ENCODE measurements at places on chromosomes 6 and 20. TPM values are rescaled to one million over a fixed set of nuclear protein-coding genes. Genes with fewer than 3 reads are reported as not detected.

The PKIB gene
- 2.8 TPM for total RNA-seq

The SHLD1 gene
- total RNA-seq: 4.5 TPM

GRCh38 chr6:167238694-167239467, 52.2 kb upstream of the UNC93A start:
- DNase-seq: no peak

DNA sequence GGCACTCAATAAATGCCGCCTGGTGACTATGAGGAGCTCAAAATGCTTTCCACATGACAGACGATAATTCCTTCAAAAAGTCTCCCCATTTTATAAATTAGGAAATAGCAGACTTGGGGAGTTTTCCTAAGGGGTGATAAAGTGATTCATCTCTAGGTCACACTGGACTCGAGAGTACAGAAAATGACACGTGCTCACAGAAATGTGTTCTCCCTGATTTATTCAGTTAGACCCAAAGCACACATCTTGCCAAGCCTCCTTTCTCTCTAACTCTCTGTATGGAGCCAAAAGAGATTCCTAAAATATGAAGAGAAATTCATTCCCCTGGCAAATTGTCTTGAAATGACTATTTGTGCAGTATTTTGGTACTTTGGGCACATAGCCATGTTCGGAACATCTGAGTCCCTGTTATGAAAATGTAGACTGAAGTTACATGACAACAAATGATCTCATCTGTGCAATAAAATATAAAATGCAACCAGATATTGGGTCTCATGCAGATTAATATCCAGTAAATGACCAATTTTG, 381.1 kb downstream of the TFAP2B start:
- peak; percentile 3 for DNase-seq

GRCh38 chr6:49110916-49111315, 352.1 kb downstream of the MMUT start:
- no peak for DNase-seq

GRCh38 chr20:44478206-44478605, 2.5 kb downstream of the TTPAL start:
- no peak for DNase-seq

- DNase-seq: peak; percentile 81
Observed at GRCh38 chr20:47789764-47790579, 4.7 kb upstream of the SULF2 start.

The COL12A1 gene
- total RNA-seq: 11.3 TPM

The ADGRB3 gene
- not detected for total RNA-seq

The TMEM151B gene
- not detected for total RNA-seq

The BHLHE23 gene
- not detected for total RNA-seq

DNA sequence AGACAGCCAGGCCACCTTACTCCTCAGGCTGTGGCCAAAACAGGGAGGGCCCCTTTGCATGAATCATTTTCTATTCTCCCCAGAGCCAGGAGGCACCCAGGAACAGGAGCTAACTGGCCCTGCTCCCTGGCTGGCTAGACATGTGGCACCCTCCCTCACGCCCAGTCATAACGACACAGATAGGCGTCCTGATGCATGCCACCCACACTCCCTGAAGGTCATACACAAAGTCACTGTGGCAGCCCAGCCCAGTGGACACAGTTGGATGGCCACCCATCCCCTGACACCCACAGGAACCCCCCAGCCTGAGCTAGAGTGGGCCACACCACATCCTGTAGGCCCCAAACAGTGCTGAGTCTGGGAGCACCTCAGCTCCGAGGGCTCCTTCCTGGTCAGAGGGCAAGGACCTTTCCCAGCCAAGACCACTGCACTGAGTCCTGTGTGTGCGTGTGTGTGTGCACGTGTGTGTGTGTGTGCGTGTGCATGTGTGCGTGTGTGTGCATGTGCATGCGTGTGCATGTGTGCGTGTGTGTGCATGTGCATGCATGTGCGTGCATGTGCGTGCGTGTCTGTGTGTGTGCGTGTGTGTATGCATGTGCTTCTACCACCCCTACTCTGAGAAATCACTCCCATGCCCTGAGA, 21.6 kb downstream of the TFEB start:
- peak; percentile 80 for DNase-seq

The GRM1 gene
- total RNA-seq: not detected

The TNXB gene
- total RNA-seq: 2.4 TPM

DNA sequence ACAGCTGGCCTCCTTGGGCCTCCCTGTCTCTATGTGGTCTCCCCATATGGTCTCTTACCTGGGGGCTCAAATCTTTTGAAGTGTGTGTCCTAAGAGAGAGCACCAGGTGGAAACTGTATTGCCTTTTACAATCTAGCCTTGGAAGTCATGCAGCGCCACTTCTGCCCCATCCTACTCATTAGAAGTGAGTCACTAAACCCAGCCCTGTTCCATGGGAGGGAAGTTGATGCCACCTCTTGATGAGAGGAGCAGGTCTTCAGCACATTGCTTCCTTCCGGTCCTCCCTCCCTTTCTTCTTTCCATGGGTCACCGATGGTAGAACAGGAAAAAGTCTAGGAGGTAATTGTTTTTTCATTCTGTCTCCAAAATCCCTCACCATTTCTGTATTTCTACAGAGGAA, 156.3 kb downstream of the FOXA2 start:
- peak; percentile 49 for DNase-seq

DNA sequence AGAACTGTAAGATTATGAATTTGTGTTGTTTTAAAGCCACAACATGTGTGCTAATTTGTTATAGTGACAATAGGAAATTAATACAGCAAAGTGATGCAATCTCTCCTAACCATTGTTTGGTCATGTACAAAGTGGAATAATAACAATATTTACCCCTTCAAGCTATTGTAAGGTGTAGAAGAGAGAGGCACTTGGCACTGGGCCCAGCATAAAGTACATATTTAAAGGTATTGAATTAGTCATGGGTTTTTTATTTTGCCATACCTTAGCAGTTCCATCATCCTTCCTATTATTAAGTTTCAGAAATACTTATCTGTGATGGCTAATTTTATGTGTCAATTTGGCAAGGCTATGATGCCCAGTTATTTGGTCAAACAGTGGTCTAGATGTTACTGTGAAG, 322.4 kb upstream of the TSHZ2 start:
- DNase-seq: peak; percentile 88

- no peak for DNase-seq
Observed at GRCh38 chr6:89873721-89874120, 20.5 kb upstream of the GJA10 start.

The SASH1 gene
- 9.0 TPM for total RNA-seq

The ZBP1 gene
- not detected for total RNA-seq

GRCh38 chr6:4592026-4592425, 184.2 kb upstream of the CDYL start:
- no peak for DNase-seq

DNA sequence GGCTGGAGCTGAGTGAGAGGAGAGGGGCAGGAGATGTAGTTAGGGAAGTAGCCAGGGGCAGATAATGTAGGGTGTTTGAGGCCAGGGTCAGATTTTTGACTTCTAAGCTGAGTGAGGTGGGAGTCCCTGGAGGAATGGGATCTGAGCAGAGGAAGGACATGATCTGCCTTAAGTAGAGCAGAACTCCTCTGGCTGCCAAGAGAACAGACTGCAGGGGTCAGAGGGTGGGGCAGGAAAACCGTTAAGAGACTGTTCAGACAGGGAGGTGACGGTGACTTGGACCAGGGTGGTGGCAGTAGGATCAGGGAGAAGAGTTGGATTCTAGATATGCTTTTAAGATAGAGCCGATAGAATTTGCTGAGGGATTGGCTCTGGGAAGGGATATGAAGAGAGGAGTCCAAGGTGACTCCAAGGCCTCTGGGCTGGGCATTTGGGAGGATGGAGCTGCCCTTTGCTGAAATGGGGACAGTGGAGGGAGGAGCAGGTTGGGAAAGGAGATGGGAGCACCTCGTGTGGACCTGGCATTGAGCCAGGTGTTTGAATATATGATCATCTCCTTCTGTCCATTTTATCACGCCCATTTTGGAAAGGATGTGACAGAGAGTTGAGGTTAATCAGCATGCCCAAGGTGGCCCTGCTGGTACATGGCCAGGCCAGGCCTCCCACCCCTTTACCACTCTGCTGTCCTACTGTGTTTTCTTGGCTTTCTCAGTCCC, 18.8 kb downstream of the EYA2 start:
- DNase-seq: no peak

DNA sequence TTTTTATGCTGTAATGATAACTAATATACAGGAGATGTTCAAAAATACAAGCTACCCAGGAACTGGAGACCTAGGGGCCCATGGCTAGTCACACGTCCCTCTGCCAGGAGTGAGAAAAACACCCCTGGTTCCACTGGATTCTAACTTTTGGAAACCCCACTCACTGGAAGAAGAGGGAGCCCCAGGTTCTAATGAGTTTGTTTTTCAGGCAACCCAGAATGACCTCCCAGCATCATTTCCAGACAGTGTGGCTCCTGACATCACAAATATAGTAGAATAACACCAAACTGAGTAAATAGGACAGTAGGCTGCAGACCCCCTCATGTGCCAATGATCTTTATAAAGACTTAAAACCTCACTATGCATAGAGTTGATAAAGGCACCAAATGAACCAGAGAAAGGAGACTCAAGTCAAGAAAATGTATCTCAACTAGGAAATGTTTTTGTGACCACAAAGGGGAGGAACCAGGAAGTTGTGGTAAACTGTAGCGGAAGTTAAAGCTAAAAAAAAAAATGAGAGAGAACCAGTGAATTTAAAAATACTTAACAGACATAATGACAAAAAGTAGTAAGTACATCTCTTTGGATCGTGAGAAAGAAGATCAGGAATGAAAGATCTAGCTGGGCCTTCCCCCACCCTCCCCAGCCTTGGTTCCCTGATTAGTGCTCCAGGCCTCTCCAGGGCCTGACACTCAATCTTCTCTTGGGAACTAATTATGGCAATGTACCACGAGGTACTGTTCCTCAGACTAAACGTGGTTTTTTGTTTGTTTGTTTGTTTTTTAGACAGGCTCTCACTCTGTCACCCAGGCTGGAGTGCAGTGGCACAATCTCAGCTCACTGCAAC, 19.8 kb downstream of the HLA-E start:
- peak; percentile 48 for DNase-seq

The ZMYND8 gene
- 14.7 TPM for total RNA-seq

DNA sequence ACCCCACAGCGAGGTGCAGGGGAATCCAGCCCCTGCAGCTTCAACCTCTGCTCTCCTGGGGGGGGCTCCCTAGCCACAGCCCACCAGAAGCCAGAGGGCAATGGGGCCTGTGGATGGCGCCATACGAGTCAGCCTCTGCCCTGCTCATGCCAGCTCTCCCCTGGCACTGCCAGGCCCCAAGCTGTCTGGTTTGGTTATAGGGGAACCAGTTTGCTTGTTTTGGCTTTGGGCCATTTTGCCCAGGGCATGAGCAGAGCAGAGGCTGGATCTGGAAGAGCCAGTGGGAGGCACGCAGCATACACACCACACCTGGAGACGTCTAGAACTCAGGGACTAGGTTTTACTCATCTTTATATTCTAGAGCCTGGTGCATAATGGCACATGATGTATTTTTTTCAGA, 66.7 kb upstream of the SLC22A16 start:
- peak; percentile 69 for DNase-seq

The FRK gene
- total RNA-seq: 1.3 TPM

GRCh38 chr6:741410-742339, 48.7 kb upstream of the EXOC2 start:
- no peak for DNase-seq

DNA sequence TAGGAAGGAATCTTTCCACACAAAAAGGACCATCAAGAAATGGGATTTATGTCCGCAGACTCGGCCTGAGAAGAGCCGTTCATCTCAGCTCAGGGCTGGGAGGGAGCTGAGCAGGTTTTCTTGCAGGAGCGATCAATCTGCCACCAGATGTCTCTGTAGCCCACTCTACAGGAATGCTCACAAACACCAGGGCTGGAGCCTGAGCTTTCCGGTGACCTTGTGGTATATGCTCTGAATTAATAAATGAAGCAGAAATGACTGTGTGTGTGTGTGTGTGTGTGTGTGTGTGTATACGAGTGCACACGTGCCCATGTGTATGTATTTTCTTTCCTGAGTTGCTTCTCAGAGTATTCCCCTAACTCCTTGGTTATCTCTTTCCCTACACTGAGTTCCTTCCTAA, 12.0 kb downstream of the CD83 start:
- DNase-seq: peak; percentile 57

- DNase-seq: no peak
Observed at GRCh38 chr6:146904596-146904995, 299.6 kb upstream of the STXBP5 start.

DNA sequence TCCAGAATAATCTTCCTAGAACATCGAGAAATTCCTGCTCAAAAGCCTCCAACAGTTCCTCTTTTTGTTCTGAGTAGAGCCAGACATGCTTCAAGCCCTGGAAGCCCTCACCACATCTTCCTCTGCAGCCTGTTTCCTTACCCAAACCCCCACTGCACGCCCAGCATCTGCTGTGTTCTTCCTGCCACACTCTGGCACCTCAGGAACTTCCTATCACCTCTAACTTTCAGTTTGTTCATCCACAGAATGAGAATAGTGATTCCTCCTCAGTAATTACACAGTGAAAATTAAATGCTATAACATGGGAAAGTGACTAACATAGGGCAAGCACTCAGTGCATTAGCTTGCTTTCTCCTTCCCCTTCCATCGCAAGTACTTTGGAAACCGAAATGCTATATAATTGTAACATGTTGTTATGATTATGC, 26.3 kb downstream of the C6orf89 start:
- DNase-seq: no peak

GRCh38 chr6:68059261-68059660, 575.8 kb upstream of the ADGRB3 start:
- DNase-seq: no peak

DNA sequence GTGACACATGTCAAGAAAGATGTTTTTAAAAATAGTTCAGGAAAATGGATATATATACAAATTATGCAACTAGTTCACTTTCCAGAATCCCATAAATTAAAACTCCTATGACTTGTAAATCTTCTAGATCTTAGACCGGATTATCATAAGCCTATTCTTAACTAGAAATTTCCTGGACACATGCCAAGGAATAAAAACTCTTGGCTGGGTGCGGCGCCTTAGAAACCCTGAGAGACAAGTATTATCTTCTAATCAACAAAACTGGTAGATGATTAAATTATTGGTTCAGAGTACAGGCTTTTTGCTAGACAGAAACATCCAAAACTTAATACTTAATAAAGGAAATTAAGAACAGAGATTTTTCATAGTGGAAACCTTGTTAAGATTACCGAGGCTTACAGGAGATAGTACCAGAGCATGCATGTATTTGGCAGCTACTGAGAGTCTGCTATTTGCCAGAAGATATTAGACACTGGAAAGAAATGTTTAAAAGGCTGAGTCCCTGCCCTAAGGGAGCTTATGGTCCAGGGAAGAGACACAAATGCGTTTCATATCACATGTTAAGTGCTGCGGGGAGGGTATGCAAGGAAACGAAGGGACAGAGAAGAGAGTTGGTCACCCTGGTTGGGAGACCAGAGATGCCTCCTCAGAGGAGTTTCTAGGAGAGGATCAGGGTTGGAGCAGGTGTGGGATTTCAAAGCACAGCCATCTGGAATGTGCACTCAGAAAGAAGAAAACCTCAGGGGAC, 46.5 kb upstream of the IFNGR1 start:
- no peak for DNase-seq

The BTN3A1 gene
- 3.9 TPM for total RNA-seq

DNA sequence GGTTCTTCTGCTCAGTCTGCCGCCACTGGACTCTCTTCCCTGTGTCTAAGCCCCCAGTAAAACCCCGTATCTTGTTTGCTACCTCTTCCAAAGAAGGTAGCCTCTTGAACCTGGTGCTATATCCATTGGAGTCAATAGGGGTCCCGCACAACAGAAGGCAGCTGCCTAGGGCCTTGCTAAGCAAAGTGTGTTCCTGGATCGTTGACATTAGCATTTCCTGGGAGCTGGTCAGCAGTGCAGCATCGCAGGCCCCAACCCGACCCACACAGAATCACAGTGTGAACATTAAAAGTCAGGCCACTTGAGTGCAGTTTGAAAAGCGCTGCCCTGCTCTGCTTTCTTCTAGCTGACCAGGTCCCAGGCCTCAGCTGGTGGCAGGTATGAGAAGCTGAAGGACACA, 2.9 kb downstream of the ADA start:
- DNase-seq: no peak

The ACOT13 gene
- total RNA-seq: 18.7 TPM

All from bronchial epithelial cell (primary cell).